ENCODE measurements at places on chromosomes 7 and 10. TPM values are rescaled to one million over a fixed set of nuclear protein-coding genes. Genes with fewer than 3 reads are reported as not detected.

DNA sequence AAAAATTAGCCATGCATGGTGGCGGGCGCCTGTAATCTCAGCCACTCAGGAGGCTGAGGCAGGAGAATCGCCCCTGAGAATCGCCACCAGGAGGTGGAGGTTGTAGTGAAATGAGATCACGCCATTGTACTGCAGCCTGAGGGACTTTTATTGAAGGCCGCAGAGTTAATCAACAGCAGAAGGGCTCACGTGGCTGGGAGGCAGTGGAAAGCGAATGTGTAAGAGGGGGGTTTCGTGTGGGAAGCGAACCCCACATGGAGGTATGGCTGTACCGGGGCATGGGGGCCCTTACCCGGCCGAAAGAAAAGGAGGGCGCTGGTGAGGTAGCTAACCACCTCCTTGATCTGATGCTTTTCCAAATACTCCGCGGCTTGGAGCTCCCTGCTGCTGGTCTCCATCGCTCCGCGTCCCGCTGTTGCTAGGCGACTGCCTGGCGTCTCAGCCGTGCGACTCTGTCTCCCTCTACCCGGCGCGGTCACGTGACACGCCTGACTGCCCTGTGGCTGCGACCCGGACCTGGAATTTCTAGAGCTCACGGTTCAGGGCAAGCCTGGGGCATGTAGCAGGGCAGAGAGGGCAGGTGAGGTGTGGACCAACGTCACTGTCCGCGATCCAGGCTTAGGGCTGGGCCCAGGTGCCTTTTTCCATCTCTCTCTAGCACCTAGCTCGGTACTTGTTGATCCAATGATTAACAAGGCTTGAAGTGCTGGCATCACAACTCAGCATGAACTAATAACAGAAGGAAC lies at the start of gene EFCAB10:
Gene EFCAB10 (minus strand): TSS at position 428 of the 746 bp plus-strand sequence. CDS start 30 bp downstream, at position 398.
- no peaks in the 10 kb centered on the region for H3K27me3 ChIP-seq
- peak within 1 kb of the TSS; percentile 11 for H3K4me3 ChIP-seq
- peaks cover 6% of the 10 kb centered on the region for H3K4me1 ChIP-seq
- H3K36me3 ChIP-seq = no peaks in the 10 kb centered on the region
- DNase-seq = peak; percentile 71

DNA sequence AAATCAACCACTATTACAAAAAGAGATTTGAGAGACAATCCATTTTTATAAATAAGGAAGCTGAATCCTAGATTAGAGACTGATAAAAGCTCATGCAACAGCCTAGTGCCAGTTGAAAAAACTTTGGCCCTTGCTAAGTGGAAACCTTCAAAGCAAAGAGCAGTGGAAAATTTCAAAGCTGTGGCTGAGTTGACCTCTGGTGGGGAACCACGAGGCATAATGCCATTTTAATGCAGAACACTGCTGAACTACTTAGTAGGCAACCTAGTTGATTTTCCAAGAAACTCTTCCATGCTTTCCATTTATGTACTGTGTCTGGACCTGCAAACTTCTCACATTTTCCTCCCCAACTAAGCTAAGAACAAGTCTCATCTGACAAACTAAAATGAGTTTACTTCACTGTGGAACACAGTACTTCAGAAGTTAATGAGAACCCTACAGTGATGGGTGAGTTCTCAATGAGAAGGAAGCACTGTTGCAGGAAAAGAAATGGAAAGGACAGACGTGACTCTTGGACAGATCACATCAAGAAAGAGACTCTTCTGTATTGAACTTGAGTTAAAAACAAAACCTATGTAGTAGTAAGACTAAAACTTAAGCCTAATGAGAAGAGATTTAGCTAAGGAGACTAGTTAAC lies 19.5 kb downstream of the FZD9 start:
- H3K27ac ChIP-seq = no peak overlapping the region
- DNase-seq = no peak
- H3K4me3 ChIP-seq = no peak overlapping the region
- H3K4me1 ChIP-seq = no peaks in the 10 kb centered on the region

CUL1 gene
- 29.5 TPM for total RNA-seq

DNA sequence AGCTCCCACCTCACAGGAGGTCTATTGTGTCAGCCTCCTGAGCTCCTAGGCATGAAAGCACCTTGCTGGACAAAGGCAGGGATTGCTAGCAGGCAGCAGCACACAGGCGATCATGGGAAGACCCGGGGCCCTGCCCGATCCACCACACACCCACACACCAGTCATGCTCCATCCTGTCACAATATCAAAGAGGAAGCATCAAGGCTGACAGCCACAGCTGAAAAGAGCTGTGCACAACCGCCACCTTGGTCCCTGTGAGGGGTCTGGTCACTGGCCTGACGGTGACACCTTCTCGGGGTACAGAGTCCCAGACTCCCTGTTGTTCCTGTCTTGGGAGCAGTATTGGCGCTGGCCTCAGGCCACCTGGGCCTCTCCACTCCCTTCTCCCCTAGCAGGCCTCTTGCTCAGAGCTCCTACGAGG lies 89.7 kb upstream of the RET start:
- H3K27me3 ChIP-seq = no peaks in the 10 kb centered on the region
- DNase-seq = peak; percentile 44
- H3K36me3 ChIP-seq = no peaks in the 10 kb centered on the region
- no peak overlapping the region for H3K27ac ChIP-seq
- no peaks in the 10 kb centered on the region for H3K4me1 ChIP-seq

SLC13A1 gene
- total RNA-seq = 93.2 TPM

PIP gene
- total RNA-seq = not detected

PLPP4 gene
- total RNA-seq = not detected

- no peak for DNase-seq
- H3K27me3 ChIP-seq = no peaks in the 10 kb centered on the region
- H3K36me3 ChIP-seq = no peaks in the 10 kb centered on the region
- H3K4me3 ChIP-seq = no peak overlapping the region
- H3K4me1 ChIP-seq = no peaks in the 10 kb centered on the region
- no peak overlapping the region for H3K27ac ChIP-seq
Observed at GRCh38 chr7:3200504-3200903, 100.5 kb upstream of the SDK1 start.

DNA sequence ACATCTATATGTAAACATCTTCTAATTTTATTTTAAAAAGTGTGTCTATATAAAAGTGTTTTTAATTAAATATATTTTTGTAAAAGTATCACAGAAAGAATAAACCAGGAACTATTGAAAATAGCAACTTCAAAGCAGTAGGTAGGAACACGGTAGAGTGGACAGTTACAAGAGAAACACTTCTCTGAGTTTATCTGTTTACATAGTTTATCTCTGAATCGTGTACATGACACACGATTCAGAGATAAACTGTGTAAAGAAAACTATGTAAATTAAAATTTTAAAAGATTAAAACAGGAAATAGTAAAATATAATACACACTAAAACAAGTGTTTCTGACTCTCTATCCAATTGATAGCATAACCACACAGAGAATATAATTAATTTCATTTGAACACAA lies 25.1 kb upstream of the FAM170B start:
- DNase-seq = no peak
- no peaks in the 10 kb centered on the region for H3K4me1 ChIP-seq
- no peak overlapping the region for H3K4me3 ChIP-seq
- no peaks in the 10 kb centered on the region for H3K36me3 ChIP-seq

DNA sequence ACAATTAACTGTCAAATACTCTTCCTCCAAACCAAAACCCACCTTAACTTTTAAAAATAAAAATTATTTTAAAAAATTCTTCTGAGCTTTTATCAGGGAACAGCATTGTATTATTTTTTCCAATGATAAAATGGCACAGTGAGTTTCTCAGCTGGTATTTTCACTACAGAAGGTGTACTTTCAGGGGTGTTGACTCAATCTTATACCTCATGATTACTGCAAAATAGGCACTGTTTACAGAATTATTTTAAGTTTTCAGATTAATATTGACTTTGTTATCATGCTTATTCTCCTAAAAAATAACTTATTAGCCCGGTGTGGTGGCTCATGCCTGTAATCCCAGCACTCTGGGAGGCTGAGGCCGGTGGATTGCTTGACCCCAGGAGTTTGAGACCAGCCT lies 24.3 kb downstream of the RHEB start:
- H3K4me1 ChIP-seq = peaks cover 9% of the 10 kb centered on the region
- no peaks in the 10 kb centered on the region for H3K27me3 ChIP-seq
- no peak overlapping the region for H3K27ac ChIP-seq
- DNase-seq = no peak

GRCh38 chr7:103143868-103144267 lies 5.0 kb downstream of the NAPEPLD start:
- H3K4me1 ChIP-seq = peaks cover 25% of the 10 kb centered on the region
- H3K27ac ChIP-seq = no peak overlapping the region
- H3K36me3 ChIP-seq = no peaks in the 10 kb centered on the region
- DNase-seq = peak; percentile 49

GRCh38 chr7:14787551-14787950 lies 115.0 kb downstream of the DGKB start:
- no peak overlapping the region for H3K4me3 ChIP-seq
- H3K4me1 ChIP-seq = no peaks in the 10 kb centered on the region
- H3K27me3 ChIP-seq = no peaks in the 10 kb centered on the region
- no peak for DNase-seq

DNA sequence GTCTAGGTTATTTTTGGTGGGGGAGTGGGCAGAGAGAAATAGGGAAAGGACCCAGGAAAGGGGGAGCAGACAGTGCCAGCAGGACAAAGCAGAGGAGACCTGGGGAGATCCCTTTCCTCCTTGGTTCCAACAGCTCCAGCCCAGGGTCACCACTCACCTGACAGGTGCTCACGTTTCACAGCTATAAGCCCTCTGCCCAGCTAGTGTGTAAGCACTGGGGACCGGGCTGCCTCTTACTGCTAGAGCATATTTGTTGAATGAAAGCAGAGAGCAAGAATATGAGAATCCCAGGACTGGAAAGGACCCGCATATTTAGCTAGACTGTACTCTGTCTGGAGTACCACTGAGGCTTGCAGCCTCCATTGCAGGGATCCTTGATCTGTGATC lies 6.7 kb downstream of the ZCCHC24 start:
- peaks cover 71% of the 10 kb centered on the region for H3K4me1 ChIP-seq
- peak overlapping the region; percentile 53 for H3K27ac ChIP-seq
- H3K4me3 ChIP-seq = no peak overlapping the region
- no peaks in the 10 kb centered on the region for H3K36me3 ChIP-seq
- no peak for DNase-seq
- H3K27me3 ChIP-seq = no peaks in the 10 kb centered on the region

GRCh38 chr7:158428131-158428836 lies 159.3 kb downstream of the PTPRN2 start:
- no peaks in the 10 kb centered on the region for H3K36me3 ChIP-seq
- peak; percentile 34 for DNase-seq
- H3K27ac ChIP-seq = no peak overlapping the region
- no peaks in the 10 kb centered on the region for H3K4me1 ChIP-seq
- no peaks in the 10 kb centered on the region for H3K27me3 ChIP-seq
